ENCODE measurements at places on chromosomes 4 and X. TPM values are rescaled to one million over a fixed set of nuclear protein-coding genes. Genes with fewer than 3 reads are reported as not detected.

Gene SLC6A14
- polyA plus RNA-seq, result not detected

Gene S100G
- polyA plus RNA-seq, result not detected

Gene EXOC1
- 11.6 TPM for polyA plus RNA-seq

Gene MAGEA12
- not detected for polyA plus RNA-seq

Gene XPNPEP2
- polyA plus RNA-seq, result 0.16 TPM

Gene BEX5
- not detected for polyA plus RNA-seq

Gene VCX3A
- not detected for polyA plus RNA-seq

Gene ZNF674
- polyA plus RNA-seq, result 7.0 TPM

Data from BJ (cell line).